ENCODE measurements at places on chromosomes 2 and 18.

- DNase-seq = peak; percentile 25
Observed at GRCh38 chr2:152925547-152926448, 207.4 kb downstream of the ARL6IP6 start.

DNA sequence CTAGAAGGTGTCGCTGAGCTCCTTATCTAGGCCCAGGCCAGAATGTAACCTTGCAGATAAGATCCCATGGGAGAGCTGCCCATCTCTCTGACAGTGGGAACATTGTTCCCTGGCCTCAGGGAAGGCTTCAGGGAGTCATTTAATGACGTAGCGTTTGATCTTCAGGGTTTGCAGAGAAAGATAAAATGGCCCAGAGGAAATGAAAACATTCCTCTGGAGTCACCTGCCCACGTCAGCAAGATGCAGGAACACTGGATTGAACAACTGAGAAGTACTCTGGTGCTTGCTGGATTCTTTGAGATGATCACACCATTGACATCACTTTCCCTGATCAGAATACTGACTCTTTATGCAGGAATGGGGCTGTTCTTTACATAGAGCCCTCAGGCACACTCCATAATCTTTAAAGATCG lies 51.6 kb downstream of the MAPK4 start:
- DNase-seq = no peak

DNA sequence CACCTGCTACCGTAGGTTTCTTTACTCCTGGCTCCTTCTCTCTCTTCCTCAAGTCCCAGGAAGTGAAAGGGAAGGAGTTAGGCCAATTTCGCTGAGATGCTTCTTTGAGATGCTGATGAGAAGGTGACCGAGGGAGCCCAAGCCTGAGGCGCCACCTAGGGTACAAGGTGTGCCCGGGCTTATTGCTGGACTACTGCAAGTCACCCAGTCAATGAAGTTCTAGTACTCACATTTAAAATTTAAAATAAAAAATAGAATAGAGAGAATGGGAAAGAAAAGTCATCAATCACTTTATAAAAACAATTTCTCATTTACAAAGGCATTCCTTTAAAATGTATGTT lies 45.3 kb downstream of the ACAA2 start:
- no peak for DNase-seq

GRCh38 chr2:142951190-142952007 lies 73.9 kb downstream of the KYNU start:
- DNase-seq = no peak

DNA sequence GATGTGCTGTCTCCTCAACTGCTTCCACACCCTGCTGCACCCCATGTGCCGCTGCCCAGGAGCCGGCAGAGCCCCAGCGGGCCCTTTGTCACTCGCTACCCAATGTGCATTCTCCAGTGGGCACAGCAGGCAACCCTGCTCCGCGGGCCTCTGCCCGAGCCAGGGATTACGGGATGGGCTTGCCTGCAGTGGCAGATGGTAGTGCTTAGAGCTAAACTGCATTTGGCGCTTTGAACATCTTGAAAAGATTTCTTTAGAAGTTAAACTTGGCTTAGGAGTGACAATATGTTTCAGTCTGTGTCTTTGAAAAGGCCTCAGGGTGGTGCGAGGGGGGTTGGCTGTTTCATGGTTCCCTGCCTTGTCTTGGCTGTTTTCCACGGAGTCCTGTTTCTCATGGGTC lies 84.0 kb upstream of the BOD1L2 start:
- no peak for DNase-seq

GRCh38 chr18:1013951-1014350 lies 109.3 kb downstream of the ADCYAP1 start:
- no peak for DNase-seq

DNA sequence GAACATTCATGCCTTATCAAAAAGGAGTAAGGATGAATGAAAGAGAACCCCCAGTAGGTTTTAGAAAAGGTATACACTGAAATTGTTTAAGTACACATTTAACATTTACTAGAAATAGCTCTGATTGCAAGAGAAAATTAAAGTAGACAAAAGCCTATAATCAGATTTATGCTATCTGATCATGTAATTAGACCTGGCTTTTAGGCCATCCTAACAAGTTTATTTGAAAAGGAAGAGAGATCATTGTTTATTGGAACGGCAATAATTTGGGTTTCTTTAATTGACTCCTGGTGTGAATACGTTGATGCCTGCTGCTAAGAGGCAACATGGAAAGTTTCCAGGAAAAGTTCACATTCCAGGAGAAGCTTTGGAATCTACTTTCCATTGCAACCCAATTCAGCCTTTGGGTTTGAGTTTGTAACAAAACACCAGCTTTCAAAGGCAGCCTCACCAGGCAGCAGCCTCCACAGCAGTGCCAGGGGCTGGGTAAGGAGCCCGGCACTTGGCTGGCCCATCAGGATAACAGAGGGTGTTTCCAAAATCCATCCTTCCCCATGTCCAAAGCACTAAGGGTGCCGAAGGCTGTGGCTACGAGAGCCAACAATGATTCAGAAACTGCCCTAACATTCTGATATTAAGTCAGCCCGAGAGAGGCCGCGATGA lies 18.0 kb downstream of the FZD7 start:
- no peak for DNase-seq

GRCh38 chr2:96201338-96201737 lies 7.3 kb downstream of the STARD7 start:
- no peak for DNase-seq

DNA sequence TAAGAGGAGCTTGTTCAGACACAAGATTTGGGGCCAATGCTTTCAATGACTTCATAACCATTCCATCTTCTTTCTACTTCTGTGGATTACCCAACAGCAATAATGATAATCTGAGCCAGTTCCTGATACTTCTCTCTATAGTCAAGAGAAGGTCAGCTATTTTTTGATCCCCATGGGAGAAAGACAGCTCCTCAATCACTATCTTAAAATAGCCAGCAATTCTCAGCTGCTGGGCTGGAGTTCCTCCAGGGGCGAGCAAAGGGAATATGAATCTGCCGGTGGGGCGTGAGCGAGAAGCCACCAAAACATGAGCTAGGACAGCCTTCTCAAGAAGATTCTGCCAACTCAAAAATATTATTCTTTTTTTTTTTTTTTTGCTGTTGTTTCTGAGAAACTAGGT lies at the start of gene TMEM182:
Gene TMEM182, plus strand, starts transcription at position 269 of the 400 bp plus-strand sequence. CDS start 187 bp downstream, outside the sequence.
- no peak for DNase-seq

- DNase-seq = peak; percentile 57
Observed at GRCh38 chr2:144523596-144524117, 3.7 kb upstream of the ZEB2 start.

GRCh38 chr2:205655779-205656456 lies 26.4 kb upstream of the NRP2 start:
- DNase-seq = no peak

- DNase-seq = no peak
Observed at GRCh38 chr18:3119401-3120341, 100.1 kb downstream of the MYOM1 start.

GRCh38 chr18:22110461-22110924 lies 58.9 kb upstream of the GATA6 start:
- DNase-seq = no peak

- DNase-seq = no peak
Observed at GRCh38 chr2:28602751-28603639, 107.1 kb downstream of the PLB1 start.

DNA sequence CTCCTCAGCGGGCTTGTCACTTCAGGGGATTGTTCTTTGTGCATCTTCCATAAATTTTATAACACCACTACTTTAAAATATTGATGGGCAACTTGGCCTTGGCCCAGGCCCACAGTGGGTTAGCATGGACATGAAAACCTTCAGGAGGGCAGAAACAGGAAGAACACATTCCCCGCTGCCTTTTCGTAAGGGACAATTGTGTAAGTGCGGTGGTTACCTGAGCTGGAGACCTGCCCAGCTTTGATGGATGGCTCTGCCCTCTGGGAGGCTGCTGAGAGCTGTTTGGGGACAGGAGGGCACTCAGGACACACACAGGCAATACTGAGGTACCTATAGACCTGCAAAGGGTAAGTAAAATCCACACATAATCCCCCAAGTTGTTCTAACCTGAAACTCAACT lies 46.8 kb downstream of the FECH start:
- DNase-seq = no peak

DNA sequence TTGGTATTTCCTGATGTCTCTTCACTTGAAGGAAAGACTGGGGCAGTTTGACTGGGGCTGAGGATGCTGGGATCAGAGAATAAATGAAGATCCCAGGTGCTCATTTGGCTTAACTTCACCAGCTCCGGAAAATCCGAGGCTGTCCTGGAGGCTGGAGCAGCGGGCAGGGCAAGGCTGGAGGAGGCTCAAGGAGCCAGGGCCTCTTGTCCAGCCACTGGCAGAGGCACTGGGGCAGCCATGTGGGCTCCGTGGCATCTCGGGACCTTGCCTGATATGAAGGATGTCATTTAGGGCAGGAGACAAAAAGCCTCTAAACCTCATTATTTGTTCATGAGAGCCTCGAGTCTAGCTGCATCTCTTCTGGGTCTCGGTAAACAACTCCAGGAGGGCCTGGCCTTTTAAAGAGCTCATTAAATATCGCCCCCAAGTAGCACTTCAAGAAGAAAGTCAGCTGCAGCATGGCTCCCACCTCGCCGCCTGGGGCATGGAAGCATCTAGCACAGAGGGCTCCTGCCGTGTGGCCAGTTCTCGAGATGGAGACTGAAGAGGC lies 13.5 kb upstream of the GPR55 start:
- no peak for DNase-seq

DNA sequence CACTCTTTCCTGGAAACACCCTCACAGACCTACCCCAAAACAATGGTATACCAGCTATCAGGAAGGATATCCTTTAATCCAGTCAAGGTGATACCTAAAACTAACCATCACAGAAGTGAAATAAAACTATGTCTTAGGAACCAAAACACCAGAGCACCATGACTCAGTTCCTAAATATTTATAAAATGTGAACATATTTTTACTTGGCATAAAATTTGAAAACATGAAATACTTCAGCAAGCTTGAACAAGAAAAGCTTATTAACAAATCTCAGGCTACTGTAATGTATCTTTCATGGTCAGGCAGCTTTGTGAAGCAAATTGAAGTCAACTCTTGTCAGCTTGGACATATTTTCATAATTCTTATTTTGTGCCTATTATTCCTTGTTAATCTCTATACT lies 440.8 kb upstream of the CDH20 start:
- no peak for DNase-seq

DNA sequence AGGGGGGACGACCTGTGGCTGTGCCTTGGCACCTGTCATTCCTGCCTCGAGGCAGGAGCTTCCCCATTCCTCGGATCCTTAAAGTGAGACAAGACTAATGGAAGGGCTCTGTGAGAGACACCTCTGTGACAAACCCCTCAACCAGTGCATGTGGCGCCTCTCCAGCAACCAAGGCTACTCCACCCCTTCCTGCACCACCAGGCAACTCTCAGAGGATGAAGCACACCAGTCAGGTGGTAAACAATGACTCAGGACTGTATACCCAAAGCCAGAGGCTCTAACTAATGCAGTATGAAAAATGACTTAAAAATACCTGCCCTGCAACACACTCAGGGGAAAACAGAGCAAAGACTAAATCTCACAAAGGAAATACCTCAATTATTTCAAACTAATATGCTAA lies 136.9 kb downstream of the UXS1 start:
- no peak for DNase-seq

GRCh38 chr2:37707393-37707792 lies 36.0 kb upstream of the CDC42EP3 start:
- no peak for DNase-seq

GRCh38 chr2:226767056-226767813 lies 32.4 kb downstream of the IRS1 start:
- no peak for DNase-seq

DNA sequence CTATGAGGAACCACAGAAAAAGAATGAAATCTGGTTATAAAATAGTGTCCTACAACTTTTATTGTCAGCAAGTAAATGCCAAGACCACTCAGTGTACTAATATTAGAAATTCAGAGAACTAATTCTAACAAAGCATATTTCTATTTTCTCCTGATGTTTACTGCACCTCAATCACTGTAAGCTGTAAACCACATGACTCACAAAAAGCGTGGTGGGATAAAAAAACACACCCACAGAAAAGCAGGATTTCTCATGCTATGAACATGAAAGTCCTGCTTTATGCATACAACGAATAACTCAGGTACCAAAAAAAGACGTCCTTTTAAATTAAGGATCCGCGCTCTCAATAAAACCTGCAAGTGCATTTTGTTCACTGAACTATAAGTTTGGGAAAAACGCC lies 797 bp downstream of the TXNL4A start:
- no peak for DNase-seq

DNA sequence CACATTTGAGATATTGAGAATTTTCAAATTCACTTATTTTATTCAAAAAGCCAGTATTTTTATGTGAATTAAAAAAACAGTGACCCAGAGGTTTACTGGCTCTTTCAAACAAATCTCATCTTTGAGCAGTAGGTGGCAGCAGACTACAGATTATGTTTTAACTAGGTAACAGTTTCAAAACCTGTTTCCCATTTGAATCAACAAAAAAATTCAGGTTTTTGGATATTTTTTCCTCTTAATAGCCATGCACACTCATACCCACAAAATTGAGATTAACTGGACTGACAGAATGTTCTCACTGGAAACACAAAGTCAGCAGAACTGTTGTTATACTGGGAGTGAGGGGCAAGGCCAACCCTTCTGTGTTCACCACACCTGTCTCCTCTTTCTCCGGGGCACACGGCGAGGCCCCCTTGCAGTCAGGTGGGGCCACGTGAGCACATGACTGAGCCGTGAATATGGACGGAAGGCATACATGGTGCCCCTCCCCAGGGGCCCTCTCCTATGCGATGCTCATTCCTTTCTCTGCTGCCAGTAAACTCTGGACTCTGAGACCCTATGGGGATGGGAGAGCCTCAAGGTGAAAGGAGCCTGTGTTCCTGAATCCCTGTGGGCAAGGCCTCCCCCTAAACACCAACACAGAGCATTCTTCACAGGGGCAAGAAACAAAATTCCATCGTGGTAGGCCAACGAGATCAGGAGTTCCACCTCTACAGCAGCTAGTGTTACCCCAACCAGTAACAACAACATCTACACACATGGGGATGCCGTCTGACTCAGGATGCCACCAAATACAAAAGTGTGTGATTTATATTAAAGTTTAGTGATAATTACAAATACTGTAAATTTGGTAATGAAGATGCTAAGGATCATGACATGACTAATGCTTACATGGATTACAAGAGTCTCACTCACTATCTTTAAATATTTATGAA lies 80.4 kb downstream of the LPIN2 start:
- no peak for DNase-seq

DNA sequence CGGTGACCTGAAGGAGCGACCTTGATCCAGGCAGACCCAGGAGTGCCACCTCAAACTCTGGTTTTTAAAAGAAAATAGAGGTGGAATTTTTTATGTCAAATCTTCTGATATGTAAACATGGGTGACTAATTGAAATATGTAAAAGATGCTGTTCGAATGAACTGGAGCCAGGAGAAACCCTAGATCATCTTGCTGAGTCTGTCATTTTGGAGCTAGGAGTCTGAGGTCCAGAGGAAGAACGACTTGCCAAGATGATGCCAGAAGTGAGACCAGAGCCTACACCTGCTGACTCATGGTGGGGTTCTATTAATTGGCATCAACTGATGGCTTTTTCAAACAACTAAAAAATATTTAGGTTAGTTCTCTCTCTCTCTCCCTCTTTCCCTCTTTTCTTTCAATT lies 74.1 kb downstream of the ACAA2 start:
- no peak for DNase-seq

- DNase-seq = no peak
Observed at GRCh38 chr2:176164611-176165369, 7.7 kb downstream of the HOXD3 start.

- no peak for DNase-seq
Observed at GRCh38 chr2:18704276-18704675, 114.9 kb upstream of the NT5C1B start.

GRCh38 chr2:69677914-69678313 lies 34.4 kb upstream of the AAK1 start:
- no peak for DNase-seq

GRCh38 chr18:55587418-55588110 lies 428 bp downstream of the TCF4 start:
- DNase-seq = no peak

Data from anterior cingulate cortex (tissue), 58 donors.